ENCODE measurements at places on chromosomes 7 and 10.

DNA sequence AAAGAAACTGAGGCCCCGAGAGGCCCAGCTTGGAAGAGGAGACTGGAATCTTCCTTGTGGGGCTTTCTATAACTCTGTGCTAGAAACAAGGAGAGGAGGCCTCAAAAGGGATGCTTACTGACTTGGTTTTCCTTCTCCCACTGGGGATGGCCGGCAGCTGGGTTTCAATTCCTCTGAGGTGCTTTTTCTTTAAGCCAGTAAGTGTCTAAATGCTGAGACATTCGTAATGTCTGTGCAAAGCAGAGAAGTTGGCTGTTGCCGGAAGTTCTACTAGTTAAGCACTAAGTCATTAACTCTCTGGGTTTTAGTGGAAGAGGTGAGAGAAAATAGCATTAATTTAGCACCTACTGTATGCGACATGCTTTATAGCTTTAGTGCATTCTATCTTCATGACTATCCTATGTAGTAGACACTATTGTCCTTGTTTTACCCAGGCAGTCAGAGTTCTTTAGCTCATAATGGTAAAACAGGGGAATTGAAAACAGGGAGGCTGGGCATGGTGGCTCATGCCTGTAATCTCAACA, 135.2 kb downstream of the RGS10 start:
- DNase-seq, result no peak

DNA sequence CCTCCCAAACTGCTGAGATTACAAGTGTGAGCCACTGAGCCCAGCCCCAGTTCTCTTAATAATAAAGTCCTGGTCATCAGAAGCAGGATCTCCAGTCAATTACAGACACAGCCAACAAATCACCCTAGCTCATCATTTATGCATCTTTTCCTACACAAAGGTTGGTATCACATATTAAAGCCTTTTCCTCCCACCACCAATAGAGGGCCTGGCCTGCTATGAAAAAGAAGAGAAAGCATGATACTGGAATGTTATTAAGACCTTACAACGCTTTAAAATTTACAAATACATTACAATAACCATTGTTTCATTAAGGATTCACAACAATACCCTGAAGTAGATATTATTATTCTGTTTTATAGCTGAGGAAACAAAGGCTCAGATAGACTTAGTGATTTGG, 25.9 kb downstream of the VAX1 start:
- DNase-seq, result no peak

GRCh38 chr10:116085323-116085722, 187.7 kb downstream of the GFRA1 start:
- no peak for DNase-seq

DNA sequence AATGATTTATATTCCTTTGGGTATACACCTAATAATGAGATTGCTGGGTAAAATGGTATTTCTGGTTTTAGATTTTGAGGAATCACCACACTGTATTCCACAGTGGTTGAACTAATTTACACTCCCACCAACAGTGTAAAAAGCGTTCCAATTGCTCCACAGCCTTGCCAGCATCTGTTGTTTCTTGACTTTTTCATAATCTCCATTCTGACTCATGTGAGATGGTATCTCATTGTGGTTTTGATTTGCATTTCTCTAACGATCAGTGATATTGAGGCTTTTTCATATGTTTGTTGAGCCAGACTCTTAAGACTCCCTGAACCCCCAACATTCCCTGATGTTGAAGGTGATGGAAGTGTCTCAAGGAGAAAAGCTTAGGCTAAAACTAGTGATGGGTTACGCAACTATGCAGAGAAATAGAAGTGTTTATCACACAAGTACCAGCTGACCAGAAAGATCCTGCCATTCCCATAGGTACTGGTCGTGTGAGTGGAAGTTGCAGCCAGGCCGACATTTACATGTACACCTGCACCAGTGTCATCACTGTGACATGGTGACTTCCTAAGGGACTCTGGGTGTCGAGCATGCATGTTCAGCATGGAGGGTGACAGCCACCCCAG, 711.2 kb upstream of the NRP1 start:
- no peak for DNase-seq

- no peak for DNase-seq
These were observed 45.5 kb downstream of the CREM start for GRCh38 chr10:35172146-35172545.

DNA sequence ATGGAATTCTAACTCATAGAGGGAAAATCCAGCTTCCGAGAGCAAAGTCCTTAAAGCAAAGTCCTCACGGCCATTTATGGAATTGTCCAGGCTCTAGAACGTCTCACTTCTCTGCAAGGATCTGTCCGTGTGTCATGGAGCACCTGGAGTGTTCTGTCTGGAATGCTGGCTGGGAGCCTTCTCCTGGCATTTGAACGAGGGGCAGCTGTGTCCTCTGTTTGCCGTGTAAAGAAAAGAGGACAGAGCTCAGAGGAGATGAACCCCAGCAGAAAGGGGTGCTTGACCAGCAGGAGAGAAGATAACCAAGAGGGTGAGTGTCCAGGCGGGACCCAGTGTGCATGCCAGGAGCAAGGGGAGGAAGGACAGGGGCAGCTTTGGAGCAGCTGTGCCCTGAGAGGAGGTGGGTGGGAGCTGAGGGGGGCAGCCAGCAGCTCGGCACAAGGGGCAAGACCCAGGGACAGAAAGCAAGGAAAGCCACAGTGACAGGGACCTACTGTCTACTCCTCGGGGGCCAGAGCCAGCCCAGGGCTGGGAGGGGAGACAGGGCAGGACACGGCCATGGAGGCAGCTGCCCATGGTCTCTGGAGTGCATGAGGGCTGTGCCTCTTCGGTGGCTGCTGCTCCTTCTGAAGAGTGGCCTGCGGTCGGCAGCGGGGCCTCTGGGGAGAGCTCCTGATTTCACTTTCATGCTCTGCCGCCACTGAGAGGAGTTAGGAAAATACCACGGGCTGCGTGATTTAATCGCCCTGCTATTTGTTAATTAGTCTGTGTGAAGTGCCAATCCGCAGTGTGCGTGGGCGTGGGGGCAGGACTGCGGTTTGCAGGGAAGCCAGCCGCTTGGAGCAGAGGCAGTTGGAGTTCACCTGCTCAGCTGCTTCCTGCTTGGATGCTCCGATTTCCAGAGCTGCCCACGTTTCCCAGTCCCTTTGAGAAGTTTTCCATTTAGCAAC, 149.3 kb upstream of the SHH start:
- DNase-seq, result no peak

- no peak for DNase-seq
These were observed 196.8 kb downstream of the TAX1BP1 start for GRCh38 chr7:27936768-27937102.

- no peak for DNase-seq
These were observed 666.1 kb upstream of the FOXK1 start for GRCh38 chr7:4015996-4016395.

GRCh38 chr10:22481106-22481505, 135.8 kb downstream of the SPAG6 start:
- DNase-seq, result no peak

GRCh38 chr7:120961638-120962173, 11.1 kb downstream of the ING3 start:
- DNase-seq, result no peak

- no peak for DNase-seq
These were observed 66.5 kb downstream of the ZNF277 start for GRCh38 chr7:112272921-112273561.

DNA sequence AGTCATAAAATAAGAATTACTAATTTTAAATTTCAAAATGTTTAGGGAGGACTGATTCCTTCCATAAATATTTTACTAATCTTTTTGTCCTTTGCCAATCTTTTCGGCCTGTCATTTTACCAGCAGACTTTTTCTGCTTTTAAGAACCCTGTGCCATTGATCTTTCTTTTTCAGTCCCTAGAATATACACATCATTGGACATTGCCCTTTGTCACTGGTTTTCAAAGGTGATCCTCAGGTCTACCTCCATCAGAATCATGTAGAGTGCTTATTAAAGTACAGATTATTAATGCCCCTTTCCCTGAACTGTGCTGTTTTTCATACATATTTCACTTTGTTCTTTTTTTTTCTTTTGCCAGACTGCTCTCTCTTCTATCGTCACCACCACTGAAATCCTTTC, 43.8 kb downstream of the SHOC2 start:
- DNase-seq, result no peak

DNA sequence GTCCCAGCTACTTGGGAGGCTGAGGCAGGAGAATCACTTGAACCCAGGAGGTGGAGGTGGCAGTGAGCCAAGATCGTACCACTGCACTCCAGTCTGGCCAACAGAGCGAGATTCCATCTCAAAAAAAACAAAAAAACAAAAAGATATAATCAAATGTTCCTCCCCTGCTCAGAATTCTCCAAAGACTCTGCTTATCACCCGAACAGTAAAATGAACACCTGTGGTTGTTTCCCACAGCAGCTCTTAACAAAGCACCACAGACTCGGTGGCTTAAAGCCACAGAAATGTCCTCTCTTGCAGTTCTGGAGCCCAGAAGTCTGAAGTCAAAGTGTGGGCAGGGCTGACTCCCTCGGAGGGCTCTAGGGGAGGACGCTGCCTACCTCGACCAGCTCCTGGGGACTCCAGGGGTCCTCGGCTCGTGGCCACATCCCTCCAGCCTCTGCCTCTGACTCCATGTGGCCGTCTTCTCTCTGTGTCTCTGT, 4.1 kb upstream of the INTS1 start:
- no peak for DNase-seq

DNA sequence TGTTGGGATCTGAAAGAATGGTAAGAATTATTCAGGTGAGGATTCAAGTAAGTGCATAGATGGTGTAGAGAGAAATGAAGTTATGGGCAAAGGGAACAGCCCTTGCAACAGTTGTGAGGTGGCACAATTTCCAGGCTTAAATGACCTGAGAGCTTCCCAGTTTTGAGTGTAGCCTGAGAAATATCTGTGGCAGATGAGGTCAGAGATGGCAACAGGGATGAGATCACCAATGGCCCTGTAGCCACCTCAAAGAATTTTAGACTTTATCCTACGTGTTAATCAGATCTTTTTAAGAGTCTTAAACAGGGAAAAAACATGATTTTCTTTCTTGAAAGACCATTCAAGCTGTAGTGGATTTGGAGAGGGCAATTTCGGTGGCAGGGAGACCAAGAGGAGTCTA, 1.9 kb upstream of the NRF1 start:
- no peak for DNase-seq

DNA sequence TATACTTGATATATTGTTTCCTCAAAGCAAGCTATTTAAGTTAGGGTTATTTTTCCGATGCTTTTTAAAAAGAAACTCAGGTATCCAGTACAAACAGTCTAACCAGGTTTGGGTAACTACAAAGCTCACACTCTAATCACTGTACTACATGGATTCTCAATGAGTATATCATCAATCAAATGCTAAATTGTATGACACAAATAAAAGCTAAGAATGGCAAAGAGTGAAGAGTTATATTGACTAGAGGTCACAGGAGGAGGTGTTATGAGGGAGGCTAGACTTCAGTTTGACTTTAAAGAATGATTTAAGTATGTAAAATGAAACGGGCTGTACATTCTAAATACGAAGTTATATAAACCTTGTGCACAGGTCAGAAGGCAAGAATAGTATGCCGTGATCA, 178.0 kb downstream of the CTNNA3 start:
- no peak for DNase-seq

GRCh38 chr7:25847336-25848070, 304.5 kb upstream of the NFE2L3 start:
- DNase-seq, result no peak

DNA sequence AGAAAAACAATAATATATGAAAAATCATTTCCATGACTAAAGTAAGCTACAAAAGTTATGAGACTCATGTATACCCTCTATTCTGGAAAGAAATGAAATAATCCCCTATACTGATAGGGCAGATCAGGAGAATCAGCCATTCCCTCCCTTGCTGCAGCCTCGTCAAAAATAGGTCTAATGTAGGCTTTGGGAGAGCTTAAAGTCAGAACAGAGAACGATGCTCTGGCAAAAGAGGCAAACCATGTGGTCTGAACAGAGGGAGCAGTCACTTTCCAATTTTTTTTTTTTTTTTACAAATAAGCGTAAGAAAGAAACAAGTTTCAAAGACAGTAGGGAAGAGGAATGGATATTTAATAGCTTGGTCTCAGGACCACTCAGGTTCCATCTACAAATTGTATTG, 462.2 kb upstream of the LRRTM3 start:
- no peak for DNase-seq

DNA sequence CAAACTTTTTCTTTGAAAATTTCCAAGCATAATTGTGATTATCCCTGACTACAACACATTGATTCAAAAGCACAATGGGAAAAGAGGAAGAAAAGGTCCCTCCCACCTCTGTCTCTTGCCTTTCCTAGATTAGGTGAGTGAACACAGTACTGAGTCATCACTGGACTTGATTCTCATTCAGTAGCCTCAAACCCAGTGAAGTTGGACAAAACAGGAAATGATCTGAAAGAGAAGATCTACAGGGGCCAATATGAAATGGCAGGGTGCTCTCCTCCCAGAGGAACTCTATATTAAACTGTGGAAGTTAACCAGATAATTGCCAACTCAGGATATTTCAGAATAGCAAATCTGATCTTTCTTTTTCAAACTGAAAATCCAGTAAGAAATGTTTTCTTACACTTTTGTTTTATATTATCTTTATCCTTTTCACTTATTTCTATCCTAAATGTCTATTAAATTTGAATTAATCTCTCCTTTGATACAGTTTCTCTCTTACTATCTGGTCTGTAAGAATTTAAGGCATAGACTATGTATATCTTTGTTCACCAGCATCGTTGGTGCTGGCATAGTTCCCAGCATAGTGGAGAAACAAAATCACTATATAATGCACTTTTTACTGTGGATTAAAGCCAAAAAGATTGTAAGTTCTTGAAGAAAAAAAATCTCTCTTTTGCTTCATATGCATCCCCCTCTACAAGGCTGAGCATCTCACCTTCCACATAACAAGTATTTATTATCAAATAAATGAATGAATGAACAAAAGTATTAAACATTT, 41.4 kb upstream of the IKZF1 start:
- DNase-seq, result no peak

DNA sequence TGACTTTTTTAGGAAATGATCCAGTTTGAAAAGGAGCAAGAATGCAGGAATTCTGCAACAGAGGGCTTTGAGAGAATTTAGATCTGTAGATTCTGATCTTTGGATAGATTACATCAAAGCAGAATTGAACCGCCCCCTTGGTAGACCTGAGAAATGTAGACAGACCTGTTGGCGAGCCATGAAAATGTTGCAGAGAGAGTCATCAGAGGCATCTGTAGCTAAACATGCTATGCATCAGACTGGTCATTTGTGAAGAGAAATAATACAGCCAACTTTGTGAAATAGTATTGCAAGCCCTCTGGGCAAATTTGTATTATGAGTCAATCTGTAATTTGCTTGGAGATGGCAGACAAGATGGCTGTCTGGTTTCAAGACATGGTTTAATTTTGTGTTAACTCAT, 4.3 kb upstream of the C1GALT1 start:
- DNase-seq, result no peak

GRCh38 chr7:100372694-100373093, 593 bp upstream of the PILRA start:
- DNase-seq, result no peak

Measured in HFF-Myc (cell line).